GM04503 (cell line): ENCODE measurements at places on chromosomes 13 and 19.

DNA sequence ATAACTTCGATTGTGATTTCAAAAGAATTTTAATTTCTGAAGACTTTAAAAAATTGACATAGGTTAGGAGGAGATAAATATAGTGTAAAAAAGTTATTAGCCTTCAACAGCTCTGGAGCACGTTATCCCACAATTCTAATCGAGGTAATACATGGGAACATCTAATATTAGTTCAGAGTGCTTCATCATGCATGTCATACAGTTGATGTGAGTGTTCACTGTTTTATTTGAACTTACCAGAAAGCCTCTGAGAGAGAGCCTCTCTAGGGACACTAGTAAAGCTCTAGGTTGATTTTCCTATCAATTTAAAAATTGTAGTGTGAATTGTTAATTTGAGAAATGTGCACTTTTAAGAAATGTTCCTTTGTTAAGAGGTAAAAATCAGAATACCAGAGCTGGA lies 140.4 kb downstream of the LMO7 start:
- no peak for DNase-seq

DNA sequence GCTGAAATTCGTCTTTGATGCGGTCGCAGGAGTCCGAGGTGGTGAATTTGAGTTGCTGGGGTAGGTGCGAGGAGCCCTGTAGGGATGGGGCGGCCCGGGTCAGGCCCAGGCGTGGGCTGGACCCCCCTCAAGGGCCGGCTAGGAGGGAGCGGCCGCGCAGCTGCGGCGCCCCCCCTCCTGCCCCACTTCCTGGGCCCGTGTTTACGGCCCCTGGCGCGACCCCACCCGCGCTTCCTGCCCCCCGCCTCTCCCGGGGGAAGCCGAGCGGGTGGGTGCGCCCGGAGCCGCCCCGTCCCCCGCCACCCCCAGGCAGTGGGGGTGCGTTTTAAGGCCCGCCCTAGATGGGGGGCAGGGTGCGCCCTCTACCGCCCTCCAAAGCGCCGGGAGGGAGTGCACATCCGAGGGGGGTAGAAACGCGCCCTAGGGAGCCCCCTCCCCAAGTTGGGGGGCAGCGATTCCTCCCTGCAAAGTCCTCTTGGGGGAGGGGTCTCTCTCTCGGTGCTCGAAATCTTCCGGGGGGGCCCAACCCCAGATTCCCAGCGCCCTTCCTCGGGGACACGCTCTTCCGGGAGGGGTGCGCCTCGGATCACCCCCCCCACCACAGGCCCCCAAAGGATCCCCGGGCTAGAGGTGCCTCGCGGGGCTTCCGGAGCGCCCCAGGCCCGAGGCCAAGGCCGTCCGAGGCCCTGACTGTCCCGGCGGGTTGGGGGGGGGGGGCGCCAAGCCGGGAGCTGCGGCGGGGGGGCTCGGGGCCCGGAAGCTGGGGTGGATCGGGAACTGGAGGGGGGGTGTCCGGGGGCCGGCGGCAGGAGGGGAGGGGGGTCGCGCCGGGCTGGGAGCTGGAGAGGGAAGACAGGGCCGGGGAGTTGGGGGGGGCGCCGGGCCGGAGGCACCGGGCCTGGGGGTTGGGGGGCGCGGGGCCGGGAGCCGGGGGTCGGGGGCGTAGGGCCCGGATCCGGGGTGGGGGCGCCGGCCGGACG lies 823 bp downstream of the TLE5 start:
- DNase-seq, result no peak

DNA sequence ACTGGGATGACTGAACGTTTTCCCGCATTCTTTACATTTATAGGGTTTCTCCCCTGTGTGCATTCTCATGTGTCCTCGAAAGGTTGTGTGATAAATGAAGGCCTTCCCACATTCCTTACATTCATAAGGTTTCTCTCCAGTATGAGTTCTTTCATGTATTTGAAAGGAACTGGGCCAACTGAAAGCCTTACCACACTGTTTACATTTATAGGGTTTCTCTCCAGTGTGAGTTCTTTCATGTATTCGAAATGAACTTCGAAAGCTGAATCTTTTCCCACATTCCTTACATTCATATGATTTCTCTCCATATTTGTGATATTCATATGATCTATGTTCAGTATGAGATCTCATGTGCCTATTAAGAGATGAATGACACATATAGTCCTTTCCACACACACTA lies 19.4 kb downstream of the ZNF709 start:
- DNase-seq, result no peak

GRCh38 chr13:101893021-101893420 lies 440.5 kb downstream of the ITGBL1 start:
- no peak for DNase-seq

DNA sequence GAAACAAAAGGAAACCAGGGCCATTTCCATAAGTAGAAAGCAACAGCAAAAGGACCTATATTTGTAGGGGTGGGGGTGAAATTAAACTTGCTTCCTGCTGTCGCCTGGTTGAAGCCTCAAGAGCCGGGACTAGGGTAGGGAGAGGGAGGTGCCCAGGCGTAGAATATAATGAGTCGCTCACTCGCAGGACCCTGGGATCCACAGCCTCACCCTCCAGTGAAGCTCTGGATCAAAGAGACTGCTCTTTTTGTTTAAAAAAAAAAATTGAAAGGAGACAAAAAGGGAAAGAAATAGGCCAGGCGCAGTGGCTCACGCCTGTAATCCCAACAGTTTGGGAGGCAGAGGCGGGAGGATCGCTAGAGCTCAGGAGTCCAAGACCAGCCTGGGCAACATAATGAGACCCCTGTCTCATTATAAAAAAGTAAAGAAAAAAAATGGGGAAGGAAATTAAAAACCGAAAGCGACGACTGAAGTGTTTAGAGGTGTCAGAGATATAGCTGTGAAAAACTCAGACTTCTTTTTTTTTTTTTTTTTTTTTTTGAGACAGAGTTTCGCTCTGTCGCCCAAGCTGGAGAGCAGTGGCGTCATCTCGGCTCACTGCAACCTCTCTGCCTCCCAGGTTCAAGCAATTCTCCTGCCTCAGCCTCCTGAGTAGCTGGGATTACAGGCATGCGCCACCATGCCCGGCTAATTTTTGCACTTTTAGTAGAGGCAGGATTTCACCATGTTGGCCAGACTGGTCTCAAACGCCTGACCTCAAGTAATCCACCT lies 10.9 kb upstream of the ADGRE5 start:
- DNase-seq, result no peak

DNA sequence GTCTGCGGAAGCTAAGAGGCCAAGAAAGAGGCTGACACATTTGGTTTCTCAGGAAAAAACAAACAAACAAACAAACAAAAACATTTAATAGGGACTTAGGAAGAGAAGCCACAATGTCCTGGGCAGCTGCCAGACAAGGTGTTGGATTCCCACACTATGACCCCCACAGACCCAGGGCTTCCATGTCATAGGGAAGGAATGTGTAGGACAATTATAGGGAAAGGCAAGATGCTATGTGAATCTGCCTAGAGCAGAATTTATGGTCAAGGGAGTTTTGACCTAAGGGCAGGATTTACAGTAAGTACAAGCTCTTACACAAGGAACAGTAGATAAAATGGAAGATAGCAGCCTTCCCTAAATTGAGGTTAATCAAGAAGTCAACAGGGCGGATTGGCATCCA lies 9.1 kb upstream of the CDADC1 start:
- no peak for DNase-seq

DNA sequence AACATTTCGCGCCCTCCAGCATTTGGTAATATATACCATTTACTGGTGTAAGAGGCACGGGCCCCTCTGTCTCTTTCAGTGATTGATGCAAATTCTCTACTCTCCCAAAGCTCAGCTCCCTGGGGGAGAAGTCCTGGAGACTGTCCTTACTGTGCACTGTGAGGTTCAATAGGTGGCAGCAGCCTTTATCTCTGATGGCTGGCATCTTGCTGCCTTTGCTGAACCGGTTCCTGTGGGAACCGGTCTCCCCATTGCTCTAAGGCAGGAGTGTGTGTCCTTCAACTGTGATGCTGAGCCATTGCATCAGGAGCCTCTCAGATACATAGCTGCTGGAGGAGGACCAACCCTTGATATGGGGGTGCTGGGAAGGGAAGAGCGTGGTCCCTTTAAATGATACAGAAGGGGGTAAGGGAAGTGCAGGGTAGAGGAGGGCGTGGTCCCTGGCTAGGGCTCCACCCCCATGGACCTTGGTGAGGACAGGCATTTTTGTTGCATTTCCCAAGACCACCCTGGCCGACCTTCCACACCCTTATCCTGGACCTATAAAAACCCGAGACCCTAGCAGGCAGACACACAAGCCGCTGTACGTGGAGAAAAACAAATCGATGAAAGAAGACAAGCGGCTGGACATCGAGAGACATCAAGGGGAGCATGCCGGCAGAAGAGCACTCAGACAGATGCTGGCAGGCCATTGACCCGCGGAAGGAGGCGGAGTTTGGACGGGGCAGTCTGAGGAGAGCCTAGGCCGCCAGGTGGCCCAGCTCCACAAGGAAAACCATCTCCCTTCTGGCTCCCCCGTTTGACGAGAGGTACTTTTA lies 41.1 kb upstream of the GTF3A start:
- no peak for DNase-seq

DNA sequence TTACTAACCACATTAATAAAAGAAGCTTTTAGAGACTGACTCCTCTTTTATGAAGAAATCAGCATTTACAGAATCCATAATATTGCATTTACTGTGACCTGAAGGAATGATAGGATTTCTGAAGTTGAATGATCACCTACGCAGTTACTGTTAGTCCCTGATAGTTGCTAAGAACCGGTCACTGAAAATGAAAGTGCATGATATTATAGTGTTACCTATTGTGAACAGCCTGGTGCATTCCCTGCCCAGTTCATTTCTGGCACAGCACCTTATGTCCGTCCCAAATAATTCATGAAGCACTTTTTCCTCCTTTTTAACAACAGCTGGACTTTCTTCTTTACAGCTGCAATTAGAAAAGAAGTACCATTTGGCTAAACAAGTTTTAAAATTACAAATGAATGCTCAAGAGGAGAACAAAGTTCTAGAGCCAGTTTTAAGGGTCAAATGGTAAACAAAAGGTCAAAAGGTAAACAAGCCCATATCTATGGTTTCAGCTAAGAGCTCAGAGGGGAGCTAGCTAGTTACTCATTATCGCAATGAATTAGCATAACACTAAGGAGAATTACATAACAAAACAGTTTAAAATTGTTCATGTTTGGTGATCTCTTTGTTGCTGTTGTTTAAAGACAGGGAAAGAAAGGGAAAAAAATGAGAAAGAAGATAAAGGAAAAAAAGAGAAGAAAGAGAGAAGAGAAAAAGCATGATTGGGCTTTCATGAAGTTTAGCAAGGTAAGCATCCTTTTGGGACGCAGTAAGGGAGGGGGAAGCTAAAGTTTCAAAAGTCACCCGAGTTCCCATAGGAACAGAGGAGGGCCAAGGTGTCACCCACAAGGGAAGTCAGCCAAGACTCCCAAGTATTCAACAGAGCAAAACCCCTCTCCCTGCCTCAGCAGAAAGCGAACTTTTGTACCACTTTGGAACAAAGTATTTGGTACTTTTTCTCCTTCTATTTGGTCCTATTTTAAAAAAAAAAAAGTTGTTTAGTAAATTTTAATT lies 50.2 kb downstream of the FLT3 start:
- DNase-seq, result no peak

DNA sequence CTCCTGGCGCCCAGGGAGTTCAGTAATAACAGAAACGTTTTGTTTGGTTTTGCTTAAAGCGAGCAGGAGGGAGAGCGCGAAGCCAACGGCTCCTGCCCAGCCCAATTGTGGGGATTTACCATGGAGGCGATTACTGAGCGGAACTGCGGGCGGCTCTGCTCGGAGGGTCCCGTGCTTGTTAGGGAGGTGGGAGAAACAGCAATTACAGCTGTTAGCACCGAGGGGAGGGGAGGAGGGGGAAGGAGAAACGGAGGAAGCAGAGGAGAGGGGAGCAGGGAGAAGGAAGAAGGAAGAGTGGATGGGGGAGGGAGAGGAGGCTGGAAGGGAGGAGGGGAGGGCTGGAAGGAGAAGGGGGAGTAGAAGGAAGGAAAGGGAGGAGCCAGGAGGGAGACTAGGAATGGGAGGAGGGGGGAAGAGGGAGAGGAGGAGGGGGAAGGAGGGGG lies 7.7 kb upstream of the ONECUT3 start:
- no peak for DNase-seq

DNA sequence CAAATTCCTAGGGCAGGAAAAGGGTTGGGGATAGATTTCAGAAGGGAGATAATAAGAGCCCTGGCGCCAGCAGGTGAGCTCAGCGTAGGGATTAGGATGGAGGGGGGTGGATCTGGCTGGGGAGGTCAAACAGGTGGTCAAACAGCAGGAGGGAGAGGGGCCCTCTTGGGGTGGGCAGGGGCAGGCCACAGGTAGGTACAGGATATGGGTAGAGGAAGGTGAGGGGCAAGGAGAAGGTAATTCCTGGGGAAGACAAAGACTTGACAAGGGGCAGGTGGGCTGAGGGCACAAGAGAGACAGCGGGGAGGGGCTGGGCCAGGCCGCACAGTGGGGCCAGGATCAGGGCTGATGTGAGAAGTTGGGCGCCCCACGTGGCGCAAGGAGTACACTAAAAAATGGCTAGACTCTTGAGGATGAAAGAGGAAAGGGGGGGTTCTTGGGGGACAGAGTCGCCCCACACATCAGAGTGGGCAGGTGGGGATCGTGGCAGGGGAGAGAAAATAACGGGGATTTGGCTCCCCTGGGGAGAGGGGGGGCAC lies 713 bp downstream of the KRI1 start:
- DNase-seq, result no peak

DNA sequence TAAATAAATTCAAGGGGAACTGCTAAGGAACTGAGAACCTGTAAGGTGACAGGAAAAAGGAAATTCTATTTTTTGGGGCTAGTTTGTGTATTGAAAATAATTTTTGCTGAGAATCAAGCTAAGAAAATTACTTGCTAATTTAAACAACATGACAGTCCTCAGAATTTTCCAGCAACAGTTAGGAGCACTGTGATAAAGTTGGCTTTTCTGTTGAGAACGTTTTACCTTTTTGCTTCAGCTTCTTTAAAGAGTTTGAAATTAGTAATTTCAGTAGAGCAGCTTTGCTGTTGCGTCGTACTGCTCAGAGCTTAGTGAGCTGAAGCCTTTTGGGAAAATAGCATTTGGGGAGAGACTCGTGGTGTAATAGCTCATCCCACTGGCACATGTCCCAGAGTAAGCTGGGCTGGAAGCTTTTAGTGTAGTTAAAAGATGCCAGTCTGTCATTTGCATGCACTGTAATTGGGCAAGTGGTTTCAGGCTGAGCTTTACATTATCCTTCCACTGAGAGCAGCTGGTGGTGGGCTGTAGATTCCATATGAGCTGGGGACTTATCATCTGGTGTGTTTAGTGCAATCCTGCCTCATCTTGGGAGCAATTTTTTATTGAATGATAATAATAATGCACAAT lies 69.8 kb downstream of the LRCH1 start:
- DNase-seq, result peak; percentile 68

DNA sequence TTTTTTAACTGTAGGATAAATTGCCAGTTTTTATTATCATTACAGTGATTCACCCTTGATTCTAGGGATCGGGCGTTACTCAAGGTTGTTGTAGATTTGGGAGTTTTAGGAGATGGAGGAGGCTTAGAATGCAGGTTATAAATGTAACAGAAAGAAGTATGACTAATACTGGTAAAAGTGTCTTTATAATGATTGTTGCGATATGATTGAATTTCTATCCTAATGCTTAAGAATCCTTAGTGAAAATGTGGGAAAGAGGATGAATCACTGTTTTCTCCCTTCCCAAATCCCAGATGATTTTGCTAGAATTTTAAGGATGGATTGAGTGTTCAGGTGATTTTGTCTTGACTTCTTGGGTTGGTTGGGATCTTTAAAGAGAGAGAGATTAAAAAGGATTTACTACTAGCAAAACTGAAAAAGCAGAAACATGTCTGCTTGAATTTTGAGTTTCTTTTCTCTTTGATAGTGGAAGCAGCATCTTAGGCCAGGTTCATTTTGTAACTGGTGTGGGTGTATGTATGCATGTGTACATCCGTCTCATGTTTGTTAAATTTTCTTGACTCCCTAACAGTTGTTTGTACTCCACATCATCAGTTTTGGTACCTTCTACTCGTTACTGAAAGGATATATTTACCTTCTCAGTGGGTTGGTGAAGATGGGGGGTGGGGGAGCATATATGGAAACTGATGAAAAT lies 25.9 kb downstream of the ARHGAP35 start:
- DNase-seq, result no peak
